ENCODE measurements at places on chromosomes 5 and 9.

GRCh38 chr5:154498994-154499393 is 21.0 kb upstream of the HAND1 start:
- DNase-seq, result no peak

GRCh38 chr5:172008689-172009141 is 2.3 kb upstream of the FBXW11 start:
- DNase-seq, result no peak

DNA sequence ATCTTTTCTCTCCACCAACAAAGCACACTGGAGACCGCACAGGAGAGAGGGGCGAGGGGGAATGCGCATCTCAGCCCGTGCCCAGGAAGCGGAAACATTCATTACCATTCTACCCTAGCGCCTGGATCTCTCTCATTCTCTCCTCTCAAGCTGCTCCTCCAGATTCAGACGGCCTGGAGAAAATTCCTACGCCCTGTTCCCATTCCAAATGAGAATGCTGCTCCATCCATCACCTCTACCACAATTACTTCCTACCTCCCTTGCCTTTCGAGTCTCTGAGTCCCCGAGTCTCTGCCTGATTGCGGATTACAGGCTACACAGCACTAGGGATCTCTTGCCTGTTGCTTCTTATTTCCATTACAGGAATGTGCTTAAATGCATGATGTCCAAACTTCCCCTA is 6.7 kb downstream of the DDX31 start:
- no peak for DNase-seq

DNA sequence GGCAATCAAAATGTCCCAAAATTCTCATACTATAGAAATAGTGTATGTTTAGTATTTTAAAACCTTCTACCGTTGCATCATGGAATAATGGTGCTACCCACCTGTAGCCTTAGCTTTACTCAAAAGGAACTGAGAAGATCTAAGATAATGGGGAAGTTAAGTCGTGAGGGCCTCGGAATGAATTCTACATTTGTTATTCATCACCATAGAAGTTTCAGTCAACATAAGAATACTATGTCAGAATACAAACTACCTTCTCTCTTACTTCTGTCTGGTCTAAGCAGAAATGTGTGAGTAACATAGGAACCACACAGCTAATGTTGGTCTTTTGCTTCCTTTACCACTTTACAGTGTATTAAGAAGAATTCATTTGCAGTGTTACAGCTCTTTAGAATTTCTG is 43.2 kb downstream of the RFK start:
- DNase-seq, result no peak

- DNase-seq, result no peak
Measured at GRCh38 chr5:143986516-143987212, 174.7 kb downstream of the HMHB1 start.

DNA sequence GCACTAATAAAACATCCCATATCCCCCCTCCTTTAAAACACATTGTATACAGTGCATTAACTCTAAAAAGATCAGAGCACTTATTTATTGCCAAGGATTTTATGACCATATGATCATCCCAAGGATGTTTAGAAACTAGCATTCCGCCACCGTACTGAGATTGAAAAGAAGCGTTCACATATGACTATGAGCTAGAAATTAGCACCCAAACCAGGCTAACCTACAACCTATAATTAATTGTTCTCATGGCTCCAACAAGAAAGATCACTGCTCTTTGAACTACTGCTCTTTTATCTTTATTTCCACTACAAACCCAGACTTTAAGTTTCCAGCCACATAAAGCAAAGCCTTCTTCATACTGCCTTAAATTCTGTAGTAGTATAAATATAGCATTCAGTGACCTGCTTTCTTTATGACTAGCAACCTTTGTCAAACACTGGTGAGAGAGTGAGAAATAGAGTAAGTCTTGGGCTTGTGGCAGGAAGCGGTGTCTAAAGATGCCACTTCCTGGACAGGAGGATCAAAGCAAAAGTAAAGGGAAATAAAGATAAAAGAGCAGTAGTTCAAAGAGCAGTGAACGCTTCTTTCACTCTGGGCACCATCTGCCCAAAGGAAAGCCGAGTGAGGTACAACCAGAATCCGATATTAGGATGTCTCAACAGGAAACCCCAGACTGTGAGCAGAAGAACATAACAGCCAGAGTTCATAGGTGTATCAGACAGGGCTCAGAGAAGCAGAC is 151.1 kb upstream of the ERCC6L2 start:
- DNase-seq, result no peak

DNA sequence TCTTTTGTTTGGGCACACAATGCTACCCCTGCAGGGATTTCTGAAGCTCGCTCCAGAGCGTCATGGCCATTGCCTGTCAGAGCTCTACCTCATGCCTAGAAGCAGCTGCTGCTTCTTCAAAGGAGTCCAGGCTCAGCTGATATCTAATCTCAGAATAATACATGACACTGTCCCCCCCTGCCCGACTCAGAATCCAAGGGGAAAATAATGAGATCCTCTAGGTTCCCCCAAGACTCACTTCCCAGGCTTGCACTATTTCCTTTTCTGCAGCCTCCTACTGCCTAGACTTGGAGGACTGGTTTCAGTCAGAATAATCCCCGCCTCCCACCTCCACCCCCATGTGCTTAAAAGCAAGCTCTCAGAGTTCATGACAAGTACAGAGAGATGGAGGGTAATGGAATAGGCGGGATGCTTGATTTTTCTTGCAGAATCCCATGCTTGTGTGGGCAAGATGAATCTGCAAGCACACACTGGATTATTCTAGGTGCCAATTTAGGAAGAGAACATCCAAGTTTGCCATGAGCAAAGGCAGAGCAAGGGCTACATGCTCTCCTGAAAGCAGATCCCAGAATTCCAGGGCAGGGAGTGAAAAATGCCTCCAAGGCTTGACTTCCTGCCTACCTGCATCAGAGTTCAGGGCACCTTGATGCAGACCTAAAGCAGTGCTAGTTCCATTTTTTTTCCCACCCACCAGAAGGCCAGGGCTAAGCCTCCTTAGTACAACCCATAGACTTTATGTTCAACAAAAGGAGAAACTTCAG is 97.4 kb upstream of the IFNK start:
- no peak for DNase-seq

- no peak for DNase-seq
Measured at GRCh38 chr5:109143031-109143430, 266.7 kb downstream of the PJA2 start.

All from cortex of kidney (tissue), 1 donor.